ENCODE measurements at places on chromosomes 2 and 18.
A peak's percentile ranks its signal among the peaks of the same experiment; 100 is the strongest.

GRCh38 chr2:207531032-207531952 is 1.5 kb downstream of the CREB1 start:
- peaks cover 62% of the 10 kb centered on the region for H3K4me1 ChIP-seq
- peak overlapping the region; percentile 72 for H3K4me3 ChIP-seq
- H3K36me3 ChIP-seq = no peaks in the 10 kb centered on the region
- H3K27ac ChIP-seq = peak overlapping the region; percentile 95

GRCh38 chr18:75211953-75212750 is 1.6 kb downstream of the TSHZ1 start:
- peak overlapping the region; percentile 94 for H3K27ac ChIP-seq
- H3K27me3 ChIP-seq = no peaks in the 10 kb centered on the region
- peaks cover 65% of the 10 kb centered on the region for H3K4me1 ChIP-seq
- DNase-seq = peak; percentile 84
- peak overlapping the region; percentile 74 for H3K4me3 ChIP-seq

DNA sequence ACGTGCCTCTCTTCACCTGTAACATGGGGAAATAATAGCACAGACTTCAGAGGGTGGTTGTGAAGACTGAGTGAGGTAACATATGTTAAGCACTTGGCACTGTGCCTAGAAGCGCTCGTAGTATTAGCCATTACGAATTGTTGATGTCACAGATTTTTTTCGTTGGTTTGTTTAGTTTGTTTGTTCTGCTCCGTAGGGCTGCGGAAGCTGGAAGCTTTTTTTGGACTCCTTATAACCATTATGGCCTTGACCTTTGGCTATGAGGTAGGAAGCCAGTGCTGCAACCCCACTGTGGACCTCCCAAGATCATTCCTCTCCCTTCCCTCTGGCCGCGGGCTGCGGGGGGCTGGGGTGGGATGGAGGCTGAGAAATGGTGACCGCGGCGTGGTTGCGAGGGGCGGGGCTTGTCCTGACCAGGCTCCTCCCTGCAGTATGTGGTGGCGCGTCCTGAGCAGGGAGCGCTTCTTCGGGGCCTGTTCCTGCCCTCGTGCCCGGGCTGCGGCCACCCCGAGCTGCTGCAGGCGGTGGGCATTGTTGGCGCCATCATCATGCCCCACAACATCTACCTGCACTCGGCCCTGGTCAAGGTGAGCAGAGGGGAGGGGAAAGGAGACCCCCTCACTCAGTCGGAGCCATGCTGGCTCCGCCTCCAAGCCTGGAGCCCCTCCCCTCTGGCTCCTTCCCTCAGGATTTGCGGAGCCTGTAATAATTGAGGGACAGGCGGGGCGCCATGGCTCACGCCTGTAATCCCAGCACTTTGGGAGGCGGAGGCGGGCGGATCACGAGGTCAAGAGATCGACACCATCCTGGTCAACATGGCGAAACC is 5.5 kb downstream of the SLC11A1 start:
- H3K4me1 ChIP-seq = peaks cover 21% of the 10 kb centered on the region
- DNase-seq = no peak
- H3K36me3 ChIP-seq = no peaks in the 10 kb centered on the region

DNA sequence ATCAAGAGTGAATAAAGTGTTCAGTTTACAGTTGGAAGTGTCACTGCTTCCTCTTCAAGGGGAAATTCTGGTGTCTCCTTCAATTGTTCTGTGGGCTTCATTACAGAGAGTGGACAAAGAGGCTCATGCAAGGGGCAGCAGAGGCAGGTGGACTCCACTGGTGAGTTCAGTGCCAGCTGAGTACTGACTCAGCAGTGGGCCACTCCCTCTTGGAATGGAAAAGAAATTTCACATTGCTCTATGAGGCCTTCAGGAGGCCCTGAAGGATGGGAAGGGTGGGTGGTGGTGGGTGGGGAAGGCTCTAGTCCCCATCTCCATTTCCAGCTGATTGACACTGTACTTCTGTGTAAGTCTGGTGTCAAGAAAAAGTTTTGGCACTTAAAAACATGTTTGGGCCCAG is 66.4 kb downstream of the PRELID3A start:
- no peaks in the 10 kb centered on the region for H3K27me3 ChIP-seq
- no peak overlapping the region for H3K4me3 ChIP-seq
- no peak overlapping the region for H3K27ac ChIP-seq
- no peaks in the 10 kb centered on the region for H3K4me1 ChIP-seq
- DNase-seq = no peak

GRCh38 chr2:149388120-149388816 is 57.9 kb downstream of the LYPD6 start:
- no peaks in the 10 kb centered on the region for H3K27me3 ChIP-seq
- no peak overlapping the region for H3K4me3 ChIP-seq
- DNase-seq = no peak
- H3K4me1 ChIP-seq = no peaks in the 10 kb centered on the region
- H3K36me3 ChIP-seq = no peaks in the 10 kb centered on the region
- H3K27ac ChIP-seq = no peak overlapping the region

GRCh38 chr2:52959801-52960200 is 807.8 kb upstream of the CHAC2 start:
- H3K36me3 ChIP-seq = no peaks in the 10 kb centered on the region
- no peaks in the 10 kb centered on the region for H3K27me3 ChIP-seq
- DNase-seq = no peak
